Cardiac muscle cell (in vitro differentiated cells and primary cell): ENCODE measurements at places on chromosomes 5 and 9.

- peak; percentile 93 for DNase-seq
These were observed 127.9 kb upstream of the PTGER4 start for GRCh38 chr5:40551496-40552491.

DNA sequence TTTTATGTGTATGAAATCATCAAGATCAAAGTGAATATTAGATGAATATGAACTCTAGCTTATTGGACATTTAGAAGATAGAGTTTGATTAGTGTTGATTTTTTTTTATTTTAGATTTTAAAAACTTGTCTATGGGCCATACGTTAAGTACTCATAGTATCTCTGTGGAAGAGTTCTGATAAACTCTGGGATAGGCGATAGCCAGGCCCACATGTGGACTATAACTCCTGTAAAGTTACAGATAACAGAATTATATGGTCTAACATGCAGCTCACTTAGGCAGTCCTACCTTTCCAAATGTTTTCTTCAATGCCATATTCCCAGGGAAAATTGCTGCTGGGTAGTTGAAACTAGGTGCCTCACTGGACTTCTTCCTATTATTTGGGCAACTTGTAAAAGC lies 10.4 kb downstream of the SLC31A1 start:
- DNase-seq, result no peak

DNA sequence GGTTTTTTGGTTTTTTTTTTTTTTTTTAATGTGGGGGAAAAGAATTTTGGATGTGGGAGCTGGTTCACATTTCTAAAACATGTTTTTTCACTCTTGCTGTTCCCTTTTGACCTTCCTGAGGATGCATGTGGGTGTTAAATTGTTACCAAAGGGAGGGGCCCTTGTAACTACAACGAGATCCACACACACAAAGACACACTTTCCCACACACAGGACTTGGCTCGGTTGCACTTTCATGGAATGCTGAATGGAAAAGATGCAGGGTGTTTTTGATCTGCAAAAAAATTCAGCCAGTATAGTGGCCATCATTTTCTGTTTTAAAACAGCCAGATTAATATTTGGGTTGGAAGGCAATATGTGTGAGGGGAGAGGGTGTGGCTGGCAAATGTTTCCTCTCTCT lies 576.9 kb downstream of the EBF1 start:
- no peak for DNase-seq

GRCh38 chr9:4111233-4112008 lies 188.4 kb downstream of the GLIS3 start:
- DNase-seq, result no peak

GRCh38 chr5:160317434-160317833 lies 5.1 kb upstream of the CCNJL start:
- no peak for DNase-seq

DNA sequence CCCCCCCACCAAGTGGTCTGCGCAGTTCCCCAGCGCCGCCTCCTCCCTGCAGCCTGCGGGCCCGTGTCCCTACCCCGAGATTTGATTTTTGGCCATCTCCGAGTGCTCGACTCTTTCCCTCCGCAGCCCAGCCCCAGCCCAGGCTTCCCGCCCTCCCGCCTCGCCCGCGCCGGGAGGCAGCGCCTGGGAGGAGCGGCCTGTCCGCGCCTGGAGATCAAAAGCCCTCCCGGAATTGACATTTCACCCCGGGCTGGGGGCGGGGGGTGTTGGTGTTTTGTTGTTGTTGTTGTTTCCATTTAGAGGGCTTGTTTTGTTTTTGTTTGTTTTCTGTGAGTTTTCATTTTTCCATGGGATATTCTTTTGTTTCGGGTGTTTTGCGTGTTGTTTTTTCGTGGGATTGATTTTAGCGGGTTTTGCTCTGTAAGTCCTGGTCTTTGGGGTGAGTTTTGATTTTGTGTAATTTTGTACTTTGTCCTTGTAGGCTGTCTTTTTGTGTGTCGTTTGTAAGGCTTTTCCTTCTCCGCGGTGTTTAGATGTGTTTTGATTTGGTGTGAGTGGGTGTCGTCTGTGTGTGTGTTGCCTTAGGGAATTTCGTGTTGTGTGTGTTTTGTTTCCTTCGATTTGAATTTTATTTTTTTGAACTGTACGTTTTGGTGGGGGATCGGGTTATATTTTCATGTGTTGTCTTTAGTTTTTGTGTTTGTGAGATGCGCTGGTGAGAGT lies 1.7 kb upstream of the PAX5 start:
- no peak for DNase-seq

- DNase-seq, result no peak
These were observed 206.9 kb downstream of the ZSWIM6 start for GRCh38 chr5:61538722-61539501.

DNA sequence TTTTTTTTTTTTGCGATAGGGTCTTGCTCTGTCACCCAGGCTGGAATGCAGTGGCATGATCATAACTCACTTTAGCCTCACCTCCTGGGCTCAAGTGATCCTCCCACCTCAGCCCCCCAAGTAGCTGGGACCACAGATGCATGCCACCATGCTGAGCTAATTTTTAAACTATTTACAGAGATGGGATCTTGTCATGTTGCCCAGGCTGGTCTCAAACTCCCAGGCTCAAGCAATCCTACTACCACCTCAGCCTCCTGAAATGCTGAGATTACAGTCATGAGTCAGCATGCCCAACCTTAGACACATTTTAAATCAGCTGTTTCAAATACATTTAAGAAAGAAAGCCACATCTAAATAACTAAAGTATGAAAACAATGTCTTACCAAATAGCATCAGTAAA lies 439.0 kb downstream of the EBF1 start:
- no peak for DNase-seq

GRCh38 chr5:103587185-103587748 lies 24.7 kb upstream of the NUDT12 start:
- peak; percentile 55 for DNase-seq

DNA sequence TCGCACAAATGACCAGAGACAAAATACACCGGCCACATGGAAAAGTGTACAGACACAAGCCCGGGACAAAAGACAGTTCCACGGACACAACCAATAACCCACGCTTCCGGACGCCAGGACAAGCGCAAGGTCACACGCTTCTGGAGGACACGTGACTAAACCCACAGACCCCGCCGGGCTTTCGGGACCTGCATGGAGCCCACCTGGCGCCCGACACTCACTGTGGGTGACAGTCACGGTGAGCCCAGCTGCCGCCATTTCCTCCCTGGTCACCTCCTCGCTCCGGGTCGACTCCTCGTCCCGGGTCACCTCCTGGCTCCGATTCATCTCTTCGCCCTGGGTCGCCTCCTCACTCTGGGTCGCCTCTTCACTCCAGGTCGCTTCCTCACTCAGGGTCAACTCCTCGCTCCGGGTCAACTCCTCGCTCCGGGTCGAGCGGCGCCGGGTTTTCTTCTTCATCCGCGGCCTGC lies 470 bp downstream of the BAG1 start:
- no peak for DNase-seq

- DNase-seq, result no peak
These were observed 20.6 kb upstream of the OMD start for GRCh38 chr9:92444841-92445240.

- DNase-seq, result no peak
These were observed 14.4 kb downstream of the FREM1 start for GRCh38 chr9:14895806-14896205.

DNA sequence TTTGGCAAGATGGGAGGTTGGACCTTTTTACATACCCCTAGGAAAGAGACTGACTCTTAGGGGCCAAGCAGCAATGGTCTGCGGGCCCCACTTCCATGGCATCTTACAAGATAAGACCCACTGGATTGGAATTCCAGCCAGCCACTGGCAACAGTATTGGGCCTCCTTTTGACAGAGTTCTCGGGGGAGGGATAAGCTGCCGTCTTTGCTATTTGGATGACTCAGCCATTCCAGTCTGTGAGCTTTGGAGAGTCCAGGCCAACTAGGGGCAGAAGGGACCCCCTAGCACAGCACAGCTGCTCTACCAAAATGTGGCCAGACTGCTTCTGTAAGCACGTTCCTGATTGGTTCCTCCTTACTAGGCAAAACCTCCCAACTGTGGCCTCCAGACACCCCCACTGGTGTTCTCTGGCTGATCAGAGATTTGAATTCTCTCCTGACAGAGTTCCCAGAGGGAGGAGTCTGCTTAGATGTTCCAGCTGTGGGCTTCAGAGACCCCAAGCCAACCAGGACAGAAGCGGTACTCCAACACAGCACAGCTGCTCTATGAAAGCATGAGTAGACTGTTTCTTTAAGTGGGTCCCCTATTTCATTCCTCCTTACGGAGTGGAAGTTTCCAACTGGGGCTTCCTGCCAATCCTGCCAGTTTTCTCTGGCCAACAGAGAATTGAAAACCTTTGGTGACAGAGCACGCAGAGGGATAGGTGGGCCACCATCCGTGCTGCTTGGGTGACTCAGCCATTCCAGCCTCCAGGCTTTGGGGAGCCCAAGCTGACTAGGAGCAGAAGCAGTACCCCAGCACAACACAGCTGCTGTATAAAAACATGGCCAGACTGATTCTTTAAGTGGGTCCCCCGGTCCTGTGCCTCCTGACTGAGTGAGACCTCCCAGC lies 672.1 kb upstream of the RIOK2 start:
- no peak for DNase-seq

DNA sequence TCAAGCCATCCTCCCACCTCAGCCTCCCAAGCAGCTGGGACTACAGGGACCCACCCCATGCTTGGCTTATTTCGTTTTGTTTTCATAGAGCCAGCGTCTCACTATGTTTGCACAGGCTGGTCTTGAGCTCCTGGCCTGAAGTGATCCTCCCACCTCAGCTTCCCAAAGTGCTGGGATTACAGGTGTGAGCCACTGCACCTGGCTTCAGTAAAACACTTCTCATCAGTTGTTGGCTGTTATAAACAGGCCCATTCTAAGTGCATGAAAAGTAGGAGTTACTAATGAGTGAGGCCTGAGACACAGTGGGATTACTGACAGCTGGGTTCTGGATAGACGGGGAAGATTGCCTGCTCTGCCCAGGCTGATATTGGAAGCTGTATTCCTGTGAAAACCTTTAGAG lies 3.5 kb downstream of the CRB2 start:
- no peak for DNase-seq

DNA sequence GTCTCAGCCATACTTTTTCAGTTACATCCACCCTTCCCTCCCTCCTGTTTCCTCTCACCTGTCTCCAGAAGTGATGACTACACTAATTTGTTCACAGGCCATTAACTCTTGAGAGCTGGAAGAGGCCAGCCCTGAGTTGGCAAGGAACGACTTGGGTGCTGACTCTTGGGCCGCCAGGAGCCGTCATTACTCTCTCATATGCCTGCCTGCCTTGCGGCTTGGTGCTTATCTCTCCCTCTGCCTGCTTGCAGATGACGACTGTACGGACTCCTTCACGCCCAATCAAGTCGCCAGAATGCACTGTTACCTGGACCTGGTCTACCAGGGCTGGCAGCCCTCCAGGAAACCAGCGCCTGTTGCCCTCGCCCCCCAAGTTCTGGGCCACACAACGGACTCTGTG lies 66.1 kb downstream of the PAPPA start:
- no peak for DNase-seq

DNA sequence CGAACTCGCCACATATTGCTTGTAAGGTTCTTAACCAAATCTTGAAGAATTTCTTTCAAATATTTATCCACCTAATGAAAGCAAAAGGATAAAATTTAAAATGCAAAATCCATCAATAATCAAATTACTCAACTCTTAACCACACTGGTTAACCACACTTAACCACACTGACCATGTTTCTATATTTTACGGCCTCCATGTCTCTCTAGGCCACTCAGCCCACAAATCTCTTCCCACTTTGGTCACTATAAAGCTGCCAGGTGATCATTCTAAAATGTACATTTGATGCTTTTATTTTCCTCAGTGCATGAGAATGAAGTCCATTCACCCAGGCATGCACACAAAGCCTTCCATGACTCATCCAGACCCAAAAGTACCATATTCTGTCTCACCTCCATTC lies 56.4 kb upstream of the OR2K2 start:
- DNase-seq, result no peak

DNA sequence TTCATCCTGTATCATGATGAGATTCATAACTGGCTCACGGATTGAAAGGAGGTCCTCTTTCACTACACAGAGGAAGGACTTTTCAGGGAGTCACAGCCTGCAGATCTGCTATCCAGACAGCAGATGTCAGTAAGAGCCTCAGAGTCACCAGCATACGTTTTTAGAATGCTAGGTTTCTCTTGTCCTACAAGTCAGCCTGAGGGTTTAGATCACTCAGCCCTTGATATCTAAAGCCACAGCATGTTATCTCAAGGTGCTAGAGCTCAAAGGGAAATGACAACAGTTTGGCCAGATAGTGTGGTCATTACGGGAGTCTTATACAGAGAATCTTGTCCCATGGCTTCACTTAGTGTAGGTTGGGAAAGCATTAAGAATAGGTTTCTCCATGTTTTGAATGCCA lies 30.9 kb upstream of the SLC46A2 start:
- DNase-seq, result peak; percentile 72

GRCh38 chr9:115739096-115739875 lies 414.3 kb upstream of the PAPPA start:
- DNase-seq, result no peak

GRCh38 chr5:135271533-135272310 lies 127.3 kb downstream of the MACROH2A1 start:
- peak; percentile 46 for DNase-seq

DNA sequence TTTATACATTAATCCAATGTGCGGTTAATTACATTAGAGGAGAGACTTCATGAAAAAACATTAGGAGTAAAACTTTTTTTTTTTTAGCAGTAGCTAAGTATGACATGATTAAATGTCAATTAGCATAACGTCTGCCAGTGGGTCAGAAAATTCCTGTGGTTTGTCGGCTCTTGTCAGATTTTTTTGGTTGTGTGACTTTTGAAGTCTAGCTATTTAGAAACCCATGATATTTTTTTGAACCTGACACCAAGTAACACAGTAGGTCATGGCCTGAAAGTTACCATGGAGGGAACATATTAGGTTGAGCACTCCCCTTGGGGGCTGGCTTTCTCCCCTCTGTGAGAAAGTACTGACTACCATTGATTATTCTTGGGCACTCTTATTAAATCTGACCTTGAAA lies 84.8 kb upstream of the ALDH1A1 start:
- DNase-seq, result peak; percentile 35

- no peak for DNase-seq
These were observed 44.5 kb downstream of the PRDM6 start for GRCh38 chr5:123133438-123134100.

DNA sequence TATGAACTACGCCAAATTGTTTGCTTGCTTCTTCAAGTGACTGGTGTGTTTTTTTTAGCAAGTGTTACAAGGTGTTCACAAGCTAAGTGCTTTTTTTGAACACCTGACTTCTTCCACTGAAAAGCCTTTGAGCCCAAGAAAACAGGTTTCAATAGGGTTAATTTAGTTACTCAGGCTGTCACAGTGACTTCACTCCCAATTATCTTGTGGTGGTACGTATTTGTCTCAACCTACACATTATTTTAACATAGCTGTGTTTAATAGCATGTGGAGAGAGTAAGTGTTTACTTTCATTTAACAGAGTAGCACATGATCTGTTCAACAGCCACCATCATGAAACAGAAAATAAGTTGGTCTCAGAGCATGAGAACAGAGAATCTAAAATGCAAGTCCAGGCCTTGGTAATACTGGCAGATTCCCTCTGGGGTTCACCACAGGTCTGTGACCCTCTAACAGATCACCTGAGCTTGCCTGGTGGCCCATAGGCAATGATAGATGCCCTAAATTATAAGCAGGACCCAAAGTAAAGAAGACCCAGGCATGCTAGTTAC lies 267.7 kb upstream of the SMARCA2 start:
- no peak for DNase-seq
